H1 (cell line): ENCODE measurements at places on chromosomes 12 and 14.

DNA sequence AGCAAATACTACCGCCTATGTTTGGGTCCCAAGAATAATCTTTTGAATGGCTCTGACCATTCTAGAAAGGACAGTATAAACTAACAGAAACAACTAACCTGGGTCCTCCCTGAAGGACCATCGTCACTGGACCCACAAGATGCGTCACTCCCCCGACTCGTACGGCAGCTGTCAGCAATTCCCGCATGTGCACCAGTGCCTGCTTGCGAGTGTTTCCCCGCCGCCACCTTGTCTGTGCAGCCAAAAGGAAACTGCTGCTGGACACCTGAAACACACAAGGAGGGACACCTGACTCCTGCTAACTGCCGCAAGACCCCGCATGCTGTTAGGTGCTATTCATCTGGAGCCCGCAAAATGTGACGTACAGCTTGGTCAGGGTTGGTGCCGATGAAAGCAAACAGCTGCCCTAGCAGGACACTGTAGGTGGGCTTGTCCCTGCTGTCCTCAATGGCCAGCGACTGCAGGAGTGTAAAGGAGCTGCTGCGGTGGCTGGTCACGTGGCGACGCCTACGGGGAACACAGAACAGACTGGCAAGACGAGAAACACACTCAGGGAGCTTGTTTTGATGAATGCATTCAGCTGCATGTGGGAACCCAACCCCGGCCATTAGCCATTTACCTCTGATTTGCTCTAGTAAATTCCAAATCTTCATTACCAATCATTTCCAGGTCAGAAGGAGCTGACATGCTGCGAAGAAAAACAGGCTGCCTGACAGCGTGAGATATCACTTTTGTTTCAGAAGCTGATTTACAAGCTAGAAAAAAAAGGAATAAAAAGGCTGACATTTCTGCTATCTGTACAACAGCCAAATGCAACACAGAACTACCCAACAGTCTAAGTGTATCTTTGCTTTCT is 118.1 kb downstream of the TRAFD1 start:
- no peaks in the 10 kb centered on the region for H3K4me1 ChIP-seq
- H3K27me3 ChIP-seq = no peaks in the 10 kb centered on the region
- H3K27ac ChIP-seq = no peak overlapping the region

DNA sequence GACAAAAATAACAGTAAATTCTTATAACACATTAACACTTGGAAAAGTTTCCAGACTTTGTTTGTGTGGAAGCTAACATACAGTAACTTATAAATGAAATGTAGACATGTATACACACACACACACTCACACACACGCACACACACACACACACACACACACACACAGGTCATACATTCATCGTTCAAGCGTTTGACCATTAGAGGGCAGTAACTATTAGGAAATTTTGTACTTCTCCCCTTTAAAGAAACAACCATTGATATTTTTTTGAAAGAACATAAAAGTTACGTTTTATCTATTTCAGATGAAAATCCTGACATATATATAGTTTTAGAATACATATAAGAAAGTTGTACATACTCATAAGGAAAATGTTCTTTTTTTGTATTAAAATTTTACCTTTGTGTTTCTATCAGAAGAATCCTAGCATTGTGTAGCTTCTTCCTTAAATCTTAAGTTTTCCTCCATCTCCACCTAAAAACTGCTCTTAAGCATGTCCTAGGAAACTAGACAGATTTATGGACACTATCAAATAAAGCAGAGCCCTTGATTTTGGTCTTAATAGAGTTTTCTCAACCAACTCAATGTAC is 29.0 kb downstream of the PTPRQ start:
- H3K27ac ChIP-seq = no peak overlapping the region
- DNase-seq = no peak
- H3K27me3 ChIP-seq = no peaks in the 10 kb centered on the region

DNA sequence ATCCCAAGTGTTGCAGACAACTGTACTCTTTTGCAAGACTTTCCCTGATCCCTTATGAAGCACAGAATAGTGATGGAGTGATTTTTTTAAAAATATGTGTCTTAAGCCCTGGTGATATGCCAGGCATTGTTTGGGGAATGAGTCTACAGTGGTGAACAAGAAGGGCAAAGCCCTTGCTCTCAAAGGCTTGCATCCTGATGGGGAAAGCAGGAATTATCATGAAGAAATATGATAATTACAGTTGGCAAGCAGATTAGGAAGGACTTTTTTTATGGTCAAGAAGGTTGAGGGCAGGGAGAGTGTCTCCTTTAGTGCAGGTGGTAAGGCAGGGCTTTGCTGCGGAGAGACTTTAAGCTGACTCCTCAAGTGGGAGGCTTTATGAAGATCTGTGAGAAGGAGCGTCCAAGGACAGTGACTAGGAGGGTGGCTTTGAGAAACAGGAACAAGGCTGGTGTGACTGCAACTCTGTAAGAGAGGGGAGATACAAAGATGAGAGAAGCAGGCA is 100.2 kb downstream of the SYNE2 start:
- no peak for DNase-seq
- H3K36me3 ChIP-seq = no peaks in the 10 kb centered on the region
- no peaks in the 10 kb centered on the region; the same call in 1 of the 2 replicates for H3K4me1 ChIP-seq
- no peak overlapping the region for H3K4me3 ChIP-seq

DNA sequence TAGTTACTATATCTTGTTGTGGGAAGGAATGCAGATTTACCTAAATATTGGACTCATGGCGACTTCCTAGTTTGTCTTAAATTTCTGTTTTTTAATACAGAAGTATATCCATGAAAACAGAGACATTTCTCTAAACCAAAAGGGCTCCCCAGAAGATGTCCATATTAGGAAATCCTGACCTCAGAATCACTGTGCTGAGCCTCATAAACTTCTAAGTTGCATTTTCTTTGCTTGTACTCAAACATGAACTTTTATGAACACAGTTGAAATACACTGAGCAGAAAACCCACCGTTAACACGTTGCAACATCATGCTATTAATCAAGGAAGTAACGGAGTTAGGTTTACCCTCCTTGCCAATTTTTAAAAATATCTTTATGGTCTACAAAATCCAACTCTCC is 42.9 kb upstream of the NR2C1 start:
- no peak for DNase-seq
- no peak overlapping the region for H3K4me3 ChIP-seq
- no peak overlapping the region for H3K27ac ChIP-seq
- H3K27me3 ChIP-seq = no peaks in the 10 kb centered on the region
- peaks cover 6% of the 10 kb centered on the region for H3K36me3 ChIP-seq
- peaks cover 4% of the 10 kb centered on the region; the same call in 1 of the 2 replicates for H3K4me1 ChIP-seq

- no peaks in the 10 kb centered on the region for H3K4me1 ChIP-seq
- H3K4me3 ChIP-seq = no peak overlapping the region
- no peak for DNase-seq
- H3K36me3 ChIP-seq = no peaks in the 10 kb centered on the region
- H3K27me3 ChIP-seq = no peaks in the 10 kb centered on the region
Measured at GRCh38 chr12:53333845-53334244, 2.3 kb downstream of the SP7 start.

DNA sequence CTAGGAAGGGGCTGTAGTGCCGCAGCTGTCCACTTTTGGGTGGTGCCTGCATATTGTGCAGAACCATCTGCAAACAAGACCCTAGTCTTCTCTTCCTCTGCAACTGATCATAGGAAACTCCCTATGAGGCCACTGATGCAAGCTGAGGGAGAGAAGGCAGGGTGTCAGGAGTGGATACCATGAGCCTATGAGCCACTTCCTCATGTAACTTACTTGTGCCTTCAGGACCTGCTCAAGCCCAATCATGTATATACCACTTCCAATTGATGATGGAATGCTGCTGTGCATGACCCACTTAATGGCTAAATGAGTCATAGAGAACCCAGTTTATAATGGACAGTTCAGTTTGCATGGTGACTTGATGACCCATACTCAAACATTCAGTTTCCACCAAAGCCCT is 107.9 kb downstream of the ALG10B start:
- no peak overlapping the region for H3K4me3 ChIP-seq
- DNase-seq = no peak
- H3K36me3 ChIP-seq = no peaks in the 10 kb centered on the region
- H3K4me1 ChIP-seq = no peaks in the 10 kb centered on the region

DNA sequence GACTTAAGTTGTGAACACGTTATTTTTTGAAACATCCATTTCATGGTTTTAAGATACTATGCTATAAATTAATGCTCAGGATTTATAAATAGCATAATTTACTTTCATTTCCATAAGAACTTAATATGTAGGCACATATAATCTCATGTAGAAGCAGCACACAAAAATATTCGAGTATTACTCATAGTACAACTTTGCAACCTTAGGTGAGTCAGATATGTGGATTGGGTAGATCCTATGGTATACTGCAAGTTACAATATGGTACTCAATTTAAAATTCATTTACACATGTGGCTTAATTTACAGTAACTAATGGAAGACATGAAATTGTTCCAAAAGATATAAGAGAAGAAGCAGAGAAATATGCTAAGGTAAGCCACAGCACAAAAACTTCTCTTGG is 26.0 kb downstream of the PSMA3 start:
- no peak overlapping the region for H3K4me3 ChIP-seq
- DNase-seq = no peak
- H3K27me3 ChIP-seq = no peaks in the 10 kb centered on the region
- H3K27ac ChIP-seq = no peak overlapping the region
- peaks cover 19% of the 10 kb centered on the region for H3K36me3 ChIP-seq

GRCh38 chr14:92154283-92154942 is 32.6 kb downstream of the CPSF2 start:
- peaks cover 24% of the 10 kb centered on the region for H3K36me3 ChIP-seq
- no peak overlapping the region for H3K4me3 ChIP-seq
- H3K27me3 ChIP-seq = no peaks in the 10 kb centered on the region
- DNase-seq = no peak

DNA sequence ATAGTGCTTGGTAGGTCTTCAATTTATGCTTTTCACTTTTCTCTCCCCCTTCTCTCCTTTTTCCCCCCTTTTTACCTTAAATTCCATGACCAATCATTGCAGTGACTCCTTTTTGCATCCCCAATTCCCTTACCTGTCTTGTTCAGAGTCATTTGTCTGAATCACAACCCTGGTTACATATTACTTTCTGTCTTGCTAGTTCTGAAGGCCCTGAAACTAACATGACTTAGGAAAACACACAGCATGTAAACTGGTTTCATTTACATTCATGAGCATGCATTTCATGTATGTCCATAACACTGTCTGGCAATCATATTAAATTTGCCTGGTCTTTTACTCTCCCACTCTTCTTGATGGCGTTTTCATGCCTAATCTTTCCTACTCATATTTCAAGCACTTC is 20.3 kb upstream of the FOXG1 start:
- no peak overlapping the region for H3K4me3 ChIP-seq
- H3K27me3 ChIP-seq = no peaks in the 10 kb centered on the region
- H3K27ac ChIP-seq = no peak overlapping the region
- no peak for DNase-seq
- no peaks in the 10 kb centered on the region for H3K36me3 ChIP-seq

GRCh38 chr12:13606290-13606689 is 375.1 kb downstream of the GRIN2B start:
- H3K4me3 ChIP-seq = no peak overlapping the region
- DNase-seq = no peak
- no peaks in the 10 kb centered on the region for H3K36me3 ChIP-seq
- no peaks in the 10 kb centered on the region for H3K4me1 ChIP-seq

GRCh38 chr12:25518512-25518911 is 34.6 kb downstream of the LMNTD1 start:
- no peaks in the 10 kb centered on the region for H3K4me1 ChIP-seq
- no peak for DNase-seq
- no peak overlapping the region for H3K27ac ChIP-seq

DNA sequence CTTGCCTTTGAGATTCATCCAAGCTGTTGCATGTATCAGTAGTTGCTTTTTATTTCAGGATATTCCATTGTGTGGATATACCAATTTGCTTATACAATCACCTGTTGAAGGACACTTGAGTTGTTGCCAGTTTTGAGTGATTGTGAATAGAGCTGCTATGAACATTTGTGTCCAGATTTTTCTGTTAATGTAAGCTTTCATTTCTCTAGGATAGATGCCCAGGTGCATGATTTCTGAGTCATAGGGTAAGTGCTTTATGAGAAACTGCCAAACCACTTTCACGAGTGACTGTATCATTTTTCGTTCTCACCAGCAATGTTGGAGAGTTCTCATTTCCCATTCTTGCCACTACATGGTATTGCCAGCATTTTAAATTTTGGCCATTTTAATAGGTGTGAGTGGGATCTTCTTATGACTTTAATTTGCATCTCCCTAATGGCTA is 434.6 kb upstream of the RGS6 start:
- H3K4me3 ChIP-seq = no peak overlapping the region
- H3K27ac ChIP-seq = no peak overlapping the region
- H3K4me1 ChIP-seq = peaks cover under 1% of the 10 kb centered on the region
- H3K27me3 ChIP-seq = no peaks in the 10 kb centered on the region
- H3K36me3 ChIP-seq = no peaks in the 10 kb centered on the region

DNA sequence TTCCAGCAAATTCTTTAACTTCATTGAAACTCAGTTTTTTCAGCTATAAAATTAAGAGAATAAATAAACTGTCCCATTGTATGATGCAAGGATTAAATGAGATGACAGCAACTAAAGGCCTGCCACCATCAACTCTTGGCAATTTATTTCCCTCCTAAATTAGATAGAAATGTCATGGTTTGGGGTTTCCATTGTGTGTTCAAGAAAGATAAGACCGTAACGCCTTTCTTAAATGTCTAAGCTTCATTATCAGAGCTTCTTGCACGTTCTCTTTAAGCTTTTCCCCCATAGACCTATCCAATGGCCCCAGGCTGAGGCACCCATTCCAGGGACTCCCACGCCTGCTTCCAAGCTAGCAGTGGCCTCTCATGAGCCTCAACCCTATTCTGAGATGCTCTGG is 281.9 kb downstream of the CACNA1C start:
- H3K27me3 ChIP-seq = no peaks in the 10 kb centered on the region
- no peaks in the 10 kb centered on the region for H3K4me1 ChIP-seq
- H3K27ac ChIP-seq = no peak overlapping the region
- no peak for DNase-seq

- no peak for DNase-seq
- H3K4me3 ChIP-seq = no peak overlapping the region
- H3K27me3 ChIP-seq = no peaks in the 10 kb centered on the region
- no peaks in the 10 kb centered on the region for H3K4me1 ChIP-seq
- no peaks in the 10 kb centered on the region for H3K36me3 ChIP-seq
- H3K27ac ChIP-seq = no peak overlapping the region
Measured at GRCh38 chr12:113267621-113268020, 46.4 kb downstream of the TPCN1 start.

DNA sequence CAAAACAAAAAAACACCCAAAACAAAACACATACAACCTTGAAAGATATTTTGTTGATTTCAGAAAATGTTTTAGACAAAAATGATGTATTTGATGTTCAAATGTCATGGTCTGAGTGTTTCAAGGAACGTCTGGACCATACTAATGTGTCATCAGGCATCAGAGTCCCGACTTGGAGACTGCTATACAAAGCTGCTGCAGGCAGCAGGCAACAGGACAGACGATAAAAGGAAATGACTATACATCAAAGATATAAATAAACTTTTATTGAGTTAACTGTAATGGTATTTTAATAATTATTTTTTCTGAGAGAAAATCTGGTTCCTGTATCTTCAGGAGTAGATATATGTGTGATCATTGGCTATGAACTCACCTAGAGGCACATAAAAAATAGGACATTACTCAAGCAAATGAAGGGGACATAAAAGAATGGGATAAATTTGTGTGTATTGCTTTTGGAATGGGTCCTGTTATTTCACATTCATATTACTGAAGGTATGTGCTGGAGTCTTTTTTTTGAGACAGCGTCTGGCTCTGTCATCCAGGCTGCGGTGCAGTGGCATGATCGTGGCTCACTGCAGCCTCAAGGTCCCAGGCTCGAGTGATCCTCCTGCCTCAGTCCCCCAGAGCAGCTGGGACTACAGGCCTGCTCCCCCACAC is 87.3 kb upstream of the HECTD1 start:
- no peak for DNase-seq
- no peaks in the 10 kb centered on the region for H3K4me1 ChIP-seq
- H3K27me3 ChIP-seq = no peaks in the 10 kb centered on the region
- H3K4me3 ChIP-seq = no peak overlapping the region
- H3K27ac ChIP-seq = no peak overlapping the region
